Ecto neural progenitor cell (in vitro differentiated cells): ENCODE measurements at places on chromosomes 2 and 18.
A peak's percentile ranks its signal among the peaks of the same experiment; 100 is the strongest.

GRCh38 chr2:101969723-101970122 is 22.0 kb upstream of the IL1R2 start:
- DNase-seq = no peak

DNA sequence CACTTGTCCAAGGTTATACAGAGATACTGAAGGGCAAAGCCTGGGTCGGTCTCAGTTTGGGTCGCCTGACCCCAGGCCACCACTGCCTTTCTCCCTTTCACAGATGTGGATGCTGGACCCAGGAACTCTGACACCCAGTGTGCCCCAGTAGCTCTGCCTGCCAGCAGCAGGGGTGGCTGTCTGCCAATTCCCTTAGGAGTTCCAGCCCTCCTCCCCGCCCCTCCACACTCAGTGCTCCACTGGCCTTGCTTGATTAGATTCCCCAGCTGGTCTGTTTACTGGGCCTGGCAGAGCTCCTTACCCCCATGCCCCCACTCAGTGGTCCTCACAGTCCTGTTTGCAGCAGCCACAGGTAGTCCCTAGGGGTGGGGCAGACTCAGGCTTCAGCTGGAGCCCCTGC is 75.5 kb downstream of the NPAS2 start:
- no peak for DNase-seq

GRCh38 chr18:12399231-12399630 is 8.5 kb upstream of the PRELID3A start:
- DNase-seq = no peak

DNA sequence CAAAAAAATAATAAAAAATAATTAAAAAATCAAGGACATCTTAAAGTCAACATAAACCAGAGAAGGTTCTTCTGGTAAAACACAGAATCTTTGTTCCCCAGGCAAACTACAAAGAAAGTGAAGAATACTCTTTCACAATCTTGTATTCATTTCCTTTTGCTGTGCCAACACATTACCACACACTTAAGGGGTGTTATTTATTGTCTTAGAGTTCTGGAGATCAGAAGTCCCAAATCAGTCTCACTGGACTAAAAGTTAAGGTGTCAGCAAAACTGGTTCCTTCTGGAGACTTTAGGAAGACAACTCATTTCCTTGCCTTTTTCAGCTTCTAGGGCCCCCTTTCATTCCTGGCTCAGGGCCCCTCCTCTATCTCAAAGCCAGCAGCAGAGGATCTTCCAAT is 12.2 kb upstream of the CAB39 start:
- DNase-seq = no peak

GRCh38 chr2:96772903-96773671 is 12.4 kb downstream of the CNNM4 start:
- DNase-seq = no peak

DNA sequence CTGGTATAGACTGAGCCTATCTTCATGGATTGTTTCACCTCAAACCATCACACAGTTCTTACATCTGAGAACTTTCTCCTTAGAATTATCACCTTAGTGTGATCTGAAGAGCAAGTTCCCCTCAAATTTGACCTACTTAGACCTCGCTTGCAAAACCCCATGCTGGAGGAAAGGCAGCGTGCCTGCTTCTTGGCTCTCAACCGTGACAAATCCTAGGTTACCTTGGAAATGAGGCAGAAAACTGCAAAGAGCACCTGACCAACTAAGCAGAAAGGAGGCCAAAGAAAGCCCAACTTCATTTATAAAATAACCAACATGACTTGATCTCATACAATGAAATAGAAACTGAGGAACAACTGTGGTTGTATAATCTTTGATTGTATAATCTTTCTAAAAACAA is 146.4 kb downstream of the RAB3GAP1 start:
- no peak for DNase-seq

- no peak for DNase-seq
These were observed 1.0 kb downstream of the DNPEP start for GRCh38 chr2:219386532-219387280.

DNA sequence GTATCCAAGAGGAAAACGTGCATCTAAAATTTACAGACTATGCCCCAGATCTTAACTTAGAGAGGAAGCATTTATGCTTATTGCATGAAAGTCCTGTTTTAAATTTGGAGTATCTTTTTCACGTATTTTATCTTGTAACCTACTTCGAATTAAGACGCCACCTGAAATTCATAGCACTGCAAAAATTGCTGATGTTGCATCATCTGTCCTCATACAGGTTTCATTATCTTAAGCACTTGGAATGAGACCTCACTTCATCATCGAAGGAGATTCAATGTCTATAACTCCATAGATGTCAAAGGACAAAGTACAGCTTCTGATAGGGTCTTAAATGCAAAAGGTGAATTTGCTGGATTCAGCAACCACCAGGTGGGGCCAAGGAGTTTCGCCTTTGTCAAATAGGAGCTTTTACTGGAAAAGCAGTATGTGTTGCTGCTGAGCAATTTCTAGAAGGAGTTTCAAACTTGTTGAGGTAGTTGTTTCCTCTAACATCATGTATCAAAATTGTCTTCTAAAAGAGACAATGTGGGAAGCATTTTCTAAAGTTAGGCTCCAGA is 106.4 kb upstream of the CCDC85A start:
- DNase-seq = peak; percentile 57

DNA sequence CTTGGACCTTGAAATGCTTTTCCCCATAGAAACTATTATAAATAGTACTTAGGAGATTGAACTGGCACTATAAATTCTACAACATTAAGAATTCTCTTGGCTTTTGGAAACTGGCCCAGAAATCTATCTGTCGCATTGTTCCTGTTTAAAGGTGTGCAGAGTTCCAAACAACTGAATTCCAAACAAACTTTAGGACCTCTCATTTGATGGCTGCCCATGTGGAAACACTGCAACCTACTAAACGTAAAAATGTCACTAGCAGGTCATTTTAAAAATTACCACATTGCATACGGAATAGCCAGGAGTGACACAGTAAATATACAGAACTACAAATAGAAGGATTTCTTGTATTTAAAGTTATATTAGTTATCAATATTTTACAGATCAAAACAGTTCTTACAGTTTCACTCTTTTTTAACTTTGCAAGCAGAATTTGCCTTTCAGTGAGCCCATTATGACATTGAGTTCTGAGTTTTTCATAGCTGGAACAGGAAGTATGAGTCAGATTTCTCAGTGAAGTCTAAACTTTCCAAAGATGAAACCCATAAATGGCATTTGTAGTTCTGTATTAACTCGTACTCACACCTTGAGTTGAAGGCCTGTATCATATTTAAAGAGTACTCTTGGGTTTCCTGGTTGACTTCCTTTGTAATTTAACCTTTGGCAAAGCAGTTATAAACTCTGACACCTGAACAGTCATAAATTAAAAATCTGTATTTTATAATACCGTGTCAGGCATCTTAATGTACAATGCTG is 142.3 kb upstream of the BOD1L2 start:
- DNase-seq = no peak

GRCh38 chr2:151357359-151357758 is at the start of gene TNFAIP6:
Gene TNFAIP6 (plus strand): TSS chr2:151357592. CDS start chr2:151357667, 75 bp downstream.
- no peak for DNase-seq

DNA sequence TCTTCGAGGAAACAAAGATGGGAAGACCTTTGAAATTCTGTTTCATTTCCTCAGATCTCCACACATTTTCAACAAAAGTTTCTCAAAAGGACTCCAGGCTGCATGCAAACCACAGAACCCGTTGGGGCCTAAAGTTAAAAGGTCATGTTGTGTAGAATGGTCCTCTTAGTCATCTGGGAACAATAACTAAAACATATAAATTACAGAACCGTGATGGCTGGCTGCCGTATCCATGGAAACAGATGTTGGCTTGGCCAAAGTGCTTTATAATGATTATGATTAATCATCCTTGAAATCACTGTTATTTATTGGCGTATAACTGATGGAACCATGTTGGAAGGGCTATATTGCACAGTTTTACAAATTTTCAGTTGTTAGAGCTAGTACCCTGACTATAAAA is 182.8 kb upstream of the CRIM1 start:
- DNase-seq = no peak

- DNase-seq = peak; percentile 82
These were observed at the start of gene DSG2 for GRCh38 chr18:31497836-31498573. Gene DSG2 (plus strand): TSS chr18:31498177. CDS start chr18:31498252, 75 bp downstream.

GRCh38 chr2:168002021-168002553 is 245.3 kb downstream of the STK39 start:
- DNase-seq = no peak

DNA sequence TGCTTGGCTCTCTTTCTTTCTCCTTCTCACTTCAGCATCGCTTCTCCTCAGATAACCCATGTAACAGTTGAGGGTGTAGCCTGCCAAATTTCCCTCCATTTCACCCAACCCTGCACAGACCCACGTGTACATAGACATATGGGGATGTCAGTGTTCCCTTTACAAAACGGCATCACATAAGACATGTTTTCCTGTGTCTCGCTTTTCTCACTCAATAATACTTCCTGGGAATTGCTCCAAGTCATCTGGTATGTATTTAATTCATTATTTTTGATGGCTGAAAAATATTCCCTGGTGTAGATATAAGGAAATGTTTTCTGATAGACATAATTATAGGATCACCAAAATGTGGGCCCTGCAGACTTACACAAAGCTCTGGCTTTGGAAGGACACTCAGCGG is 176.8 kb downstream of the LOXHD1 start:
- DNase-seq = no peak

- no peak for DNase-seq
These were observed 39.9 kb downstream of the NGEF start for GRCh38 chr2:232973011-232973735.

- DNase-seq = no peak
These were observed 26.5 kb upstream of the PIK3C3 start for GRCh38 chr18:41928581-41928980.

- DNase-seq = peak; percentile 88
These were observed at the start of gene AKAIN1 for GRCh38 chr18:5197032-5197434. Gene AKAIN1 (minus strand): TSS chr18:5197257. CDS start chr18:5197053, 204 bp downstream.
